ENCODE measurements at places on chromosomes 6 and 20. TPM values are rescaled to one million over a fixed set of nuclear protein-coding genes. Genes with fewer than 3 reads are reported as not detected.

DNA sequence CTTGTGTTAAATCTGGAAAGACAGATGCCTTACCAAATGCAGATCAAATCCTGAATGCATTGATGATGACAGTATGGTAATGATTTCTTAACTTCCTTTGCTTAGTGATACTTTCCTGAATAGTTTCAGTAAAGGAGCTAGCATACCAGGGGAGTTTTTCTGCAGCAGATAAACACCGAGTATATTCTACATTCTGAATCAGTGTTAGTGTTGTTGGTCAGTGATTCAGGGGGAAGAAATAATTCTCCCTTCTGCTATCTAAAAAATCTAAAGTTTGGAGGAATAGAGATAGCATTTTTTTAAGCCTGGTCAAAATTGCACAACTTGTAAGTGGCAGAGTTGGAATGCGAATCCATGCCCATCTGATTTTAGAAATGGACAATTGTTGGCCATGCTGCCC lies 512.2 kb upstream of the MARCKS start:
- no peak for DNase-seq

DNA sequence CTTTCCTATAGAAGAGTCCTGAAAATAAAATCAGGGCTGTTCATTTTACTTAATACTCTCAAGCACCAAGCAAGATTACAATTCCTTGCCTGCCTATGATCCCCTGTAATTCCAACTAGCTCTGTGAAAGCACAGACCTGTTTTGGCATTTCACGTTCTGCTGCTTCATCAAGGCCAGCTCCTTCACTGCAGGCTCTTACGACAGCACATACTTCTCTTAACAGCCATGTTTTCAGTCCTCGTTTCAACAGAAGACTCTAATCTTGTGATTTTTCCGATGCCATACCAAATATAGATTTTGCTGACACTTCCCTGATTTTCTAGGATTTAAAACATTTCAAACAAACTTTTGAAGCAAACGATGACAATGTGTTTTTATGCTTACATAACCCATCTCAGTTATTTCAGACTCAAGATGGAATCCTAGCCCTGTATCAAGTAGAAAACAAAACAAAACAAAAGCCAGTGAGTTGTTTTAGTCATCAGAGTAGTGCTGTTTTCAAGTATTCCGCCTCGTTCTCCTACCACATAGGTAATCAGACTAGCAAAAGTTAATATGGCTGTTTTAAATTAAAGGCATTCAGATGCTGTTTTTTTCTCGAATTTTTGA lies 616.5 kb upstream of the CITED2 start:
- DNase-seq = no peak

DNA sequence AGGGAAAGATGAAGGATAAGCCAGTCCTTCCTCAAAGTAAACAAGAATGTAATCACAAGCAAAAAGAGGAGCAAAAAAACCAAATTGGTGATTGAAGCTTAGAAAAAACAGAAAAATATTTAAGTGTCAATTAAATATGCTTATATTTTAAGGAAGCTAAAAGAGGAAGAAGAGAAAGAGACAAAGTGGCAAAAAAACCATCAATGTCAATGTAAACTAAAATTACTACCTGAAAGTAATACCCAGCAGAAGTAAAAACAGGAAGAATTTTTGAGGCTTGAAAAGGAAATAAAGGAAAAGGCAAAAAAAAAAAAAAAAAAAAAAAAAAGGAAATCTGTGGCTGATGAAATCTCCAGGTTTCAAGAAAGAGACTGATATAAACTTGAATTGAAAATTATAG lies 36.2 kb upstream of the OGFRL1 start:
- DNase-seq = no peak

Gene HRH3
- 0.04 TPM for polyA plus RNA-seq

Gene BTN1A1
- 0.31 TPM for polyA plus RNA-seq

Gene GSTA2
- 0.25 TPM for polyA plus RNA-seq
